Colonic mucosa (tissue), 4 donors: ENCODE measurements at places on chromosomes 2 and 18.

DNA sequence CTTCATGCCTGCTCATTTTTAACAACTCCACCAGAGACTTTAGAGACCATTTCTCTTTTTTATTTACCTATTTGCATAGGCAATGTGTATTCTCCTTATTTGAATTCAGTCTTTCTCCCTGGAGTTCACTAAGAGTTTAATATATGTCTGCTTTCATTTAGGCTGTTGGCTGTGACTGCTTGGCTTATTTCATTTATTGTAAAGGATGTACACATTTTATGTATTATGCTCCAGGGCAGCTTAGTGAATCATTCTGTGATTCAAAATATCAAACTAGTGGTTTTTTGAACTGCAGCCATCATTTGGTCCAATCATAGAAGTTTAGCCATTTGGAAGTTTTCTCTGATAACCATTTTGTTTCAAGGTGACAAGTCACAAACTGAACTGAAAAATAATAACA lies 229.6 kb downstream of the LPIN1 start:
- no peak for DNase-seq

GRCh38 chr2:234091432-234091879 lies 41.0 kb downstream of the SPP2 start:
- no peak for DNase-seq

DNA sequence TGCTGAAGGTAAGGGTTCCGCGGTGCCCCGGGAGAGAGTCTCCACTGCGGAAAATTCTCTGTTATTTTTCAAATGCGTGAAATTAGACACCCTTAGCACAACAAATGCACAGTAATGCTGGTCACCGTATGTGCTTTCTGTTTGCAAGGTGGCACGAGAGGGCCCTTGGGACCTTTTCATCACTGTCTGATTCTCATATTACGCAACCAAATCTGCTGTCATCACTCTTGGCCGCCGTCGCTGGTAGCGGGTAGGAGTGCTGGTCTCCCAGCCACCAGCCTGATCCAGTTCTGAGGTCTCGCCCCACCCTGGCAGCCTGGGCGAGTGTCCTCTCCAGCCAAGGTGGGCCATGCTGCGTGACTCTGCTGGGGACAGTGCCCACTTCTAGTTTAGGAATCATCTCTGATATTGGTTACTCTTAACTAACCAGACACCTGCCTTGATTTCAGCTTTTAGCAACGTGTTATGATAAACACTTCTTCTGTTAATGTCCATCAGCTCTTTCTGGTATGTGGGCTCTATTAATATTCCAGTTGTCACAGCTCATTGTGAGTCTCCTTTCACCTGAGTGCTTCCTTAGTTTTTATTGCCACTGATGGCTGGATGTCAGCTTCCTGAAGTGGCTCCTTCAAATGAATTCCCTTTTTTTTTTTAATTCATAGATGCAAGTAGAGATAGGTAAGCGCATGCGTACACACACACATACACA lies 199.4 kb downstream of the GBX2 start:
- DNase-seq: no peak

- no peak for DNase-seq
Measured at GRCh38 chr18:41928581-41928980, 26.5 kb upstream of the PIK3C3 start.

- peak; percentile 44 for DNase-seq
Measured at GRCh38 chr2:37585982-37586621, 85.3 kb downstream of the CDC42EP3 start.

DNA sequence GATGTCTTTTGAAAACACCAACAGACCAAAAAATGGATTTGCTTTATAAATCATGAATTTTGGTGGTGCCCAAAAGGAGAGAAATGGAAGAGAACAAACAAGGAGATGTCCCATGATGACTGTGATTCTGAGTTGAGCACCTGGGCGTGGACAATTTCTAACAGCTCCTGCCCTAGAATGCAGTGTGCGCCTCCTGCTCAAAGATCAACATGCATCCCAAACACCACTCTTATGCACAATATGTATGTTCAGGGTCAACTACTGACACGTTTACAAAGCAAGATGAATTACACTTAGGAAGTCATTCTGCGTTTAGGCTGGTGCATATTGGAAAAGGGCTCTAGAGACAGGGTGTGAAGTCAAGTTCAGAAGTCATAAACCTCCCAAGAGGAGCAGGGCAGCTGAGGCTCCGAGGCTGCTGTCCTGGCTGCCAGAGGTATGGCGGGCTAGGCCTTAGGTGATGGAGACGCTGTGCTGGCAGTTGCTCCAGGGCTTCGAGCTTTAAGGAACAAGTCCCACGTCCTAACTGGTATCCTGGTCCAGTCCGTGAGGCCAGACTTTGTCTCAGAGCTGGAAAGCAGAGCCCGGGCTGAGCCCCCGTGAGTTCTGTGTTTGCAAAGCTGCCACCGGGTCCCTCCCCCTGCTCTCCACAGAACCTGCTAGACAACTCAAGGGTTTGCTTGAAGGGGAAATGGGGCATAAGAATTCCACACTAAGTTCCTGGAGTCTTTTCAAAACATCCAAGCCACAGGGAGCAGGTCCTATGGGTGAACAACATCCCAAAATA lies 74.0 kb downstream of the ZNF516 start:
- no peak for DNase-seq

GRCh38 chr2:10303181-10303693 lies 533 bp downstream of the HPCAL1 start:
- DNase-seq: peak; percentile 49

GRCh38 chr2:85547089-85547858 lies 8.3 kb downstream of the MAT2A start:
- no peak for DNase-seq

DNA sequence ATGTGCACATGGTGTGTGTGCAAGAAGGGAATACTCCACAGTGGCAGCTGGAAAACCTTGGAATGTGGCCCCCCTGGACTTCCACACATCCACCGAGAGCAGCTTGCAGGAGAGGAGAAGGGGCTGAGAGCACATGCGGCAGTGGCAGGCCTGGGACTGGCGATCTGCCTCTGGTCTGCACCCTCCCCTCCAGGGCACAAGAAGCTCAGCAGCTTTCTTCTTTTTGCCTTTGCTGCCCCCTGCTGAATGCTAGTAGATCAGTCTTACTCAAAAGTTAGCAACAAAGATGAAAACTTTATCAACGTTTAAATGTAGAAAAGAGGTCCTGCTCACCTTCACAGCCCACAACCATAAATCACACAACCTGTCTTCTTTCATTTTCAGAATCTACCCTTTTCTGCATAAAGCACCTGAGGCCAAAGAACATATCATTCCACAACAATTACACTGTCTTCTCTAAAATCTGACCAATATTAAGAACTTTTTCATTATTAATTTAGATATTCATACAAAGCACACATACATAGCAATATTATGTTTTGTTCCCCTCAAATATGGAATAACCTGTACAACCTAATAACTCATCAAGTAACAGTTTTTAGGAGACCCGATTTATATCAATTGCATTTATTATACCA lies 34.6 kb downstream of the TGFBRAP1 start:
- DNase-seq: peak; percentile 36

GRCh38 chr2:219286436-219287115 lies 7.4 kb downstream of the DNAJB2 start:
- no peak for DNase-seq

GRCh38 chr2:60530660-60531281 lies 22.7 kb downstream of the BCL11A start:
- peak; percentile 94 for DNase-seq

DNA sequence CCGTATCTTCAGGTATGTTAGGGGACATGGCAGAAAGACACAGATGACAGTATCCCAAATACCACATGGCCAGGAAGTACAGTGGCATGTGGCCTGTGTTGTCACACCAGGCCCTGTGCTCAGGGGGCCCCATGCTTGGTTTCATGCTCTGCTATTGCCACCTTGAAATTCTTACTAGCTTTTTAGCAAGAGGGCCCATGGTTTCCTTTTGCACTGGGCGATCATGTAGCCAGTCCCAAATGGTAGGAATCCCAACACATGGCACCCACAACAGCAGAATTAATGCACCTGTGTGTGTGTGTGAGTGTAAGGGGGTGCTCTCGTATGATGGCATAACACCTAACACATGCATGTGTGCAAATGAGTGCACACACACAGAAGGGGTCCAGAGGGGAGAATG lies 39.2 kb downstream of the MYO7B start:
- DNase-seq: no peak

DNA sequence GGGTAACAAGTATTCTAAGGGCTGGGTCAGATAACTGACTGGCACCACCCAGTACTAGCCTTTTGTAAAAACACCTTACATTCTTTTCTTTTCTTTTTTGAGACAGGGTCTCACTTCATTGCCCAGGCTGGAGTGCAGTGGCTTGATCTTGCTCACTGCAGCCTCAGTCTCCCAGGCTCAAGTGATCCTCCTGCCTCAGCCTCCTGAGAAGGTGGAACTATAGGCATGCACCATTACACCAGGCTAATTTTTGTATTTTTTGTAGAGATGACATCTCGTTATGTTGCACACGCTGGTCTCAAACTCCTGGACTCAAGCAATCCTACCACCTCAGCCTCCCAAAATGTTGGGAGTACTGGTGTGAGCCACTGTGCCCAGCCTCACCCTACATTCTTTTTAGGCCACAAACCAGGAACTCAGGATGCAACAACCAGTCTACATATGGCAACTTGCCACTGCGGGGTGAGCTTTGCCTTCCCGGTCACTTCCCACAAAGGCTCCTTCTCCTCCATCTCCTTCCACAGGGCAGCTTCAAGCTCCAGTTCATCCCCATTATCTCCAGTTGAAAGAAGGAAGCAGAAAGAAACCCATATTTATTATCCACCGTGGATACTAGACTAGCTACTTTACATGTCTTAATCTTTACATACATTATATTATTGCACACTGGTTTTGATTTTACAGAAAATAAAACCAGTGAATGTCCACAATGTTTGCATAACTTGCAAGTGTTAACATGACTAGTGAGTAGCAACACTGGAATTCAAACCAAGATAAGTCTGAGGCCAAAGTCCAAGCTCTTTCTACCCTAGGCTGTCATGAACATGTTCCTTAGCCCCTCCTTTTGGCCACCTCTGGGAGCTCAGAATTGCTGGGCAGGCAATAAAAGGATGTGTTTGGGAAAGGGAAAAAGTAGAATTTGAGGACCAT lies 23.7 kb upstream of the AP1S3 start:
- peak; percentile 78 for DNase-seq
